ENCODE measurements at places on chromosomes 12 and 14. TPM values are rescaled to one million over a fixed set of nuclear protein-coding genes. Genes with fewer than 3 reads are reported as not detected.

RGS6 gene
- not detected for total RNA-seq

BDKRB1 gene
- total RNA-seq = 0.47 TPM

IL22 gene
- not detected for total RNA-seq

SLC17A8 gene
- total RNA-seq = 0.03 TPM

KRT6C gene
- not detected for total RNA-seq

HOXC4 gene
- 3.4 TPM for total RNA-seq

NUAK1 gene
- total RNA-seq = 7.0 TPM

IFI27L1 gene
- total RNA-seq = 21.7 TPM

FGD4 gene
- total RNA-seq = 9.6 TPM

CLEC6A gene
- not detected for total RNA-seq

DNAJC22 gene
- 23.4 TPM for total RNA-seq

PTPRB gene
- 0.42 TPM for total RNA-seq

PMEL gene
- total RNA-seq = 1.1 TPM

KRT1 gene
- total RNA-seq = not detected

DHH gene
- not detected for total RNA-seq

TRHDE gene
- total RNA-seq = 0.02 TPM

GEMIN2 gene
- total RNA-seq = 22.6 TPM

IGFBP6 gene
- 157 TPM for total RNA-seq

TMEM132C gene
- total RNA-seq = not detected

PIP4P1 gene
- 38.3 TPM for total RNA-seq

CCNB1IP1 gene
- 37.6 TPM for total RNA-seq

TMEM106C gene
- total RNA-seq = 119 TPM

BIN2 gene
- 0.08 TPM for total RNA-seq

MDGA2 gene
- not detected for total RNA-seq

RASSF8 gene
- total RNA-seq = 11.6 TPM

STXBP6 gene
- total RNA-seq = 2.0 TPM

C12orf60 gene
- total RNA-seq = 2.0 TPM

KRT7 gene
- total RNA-seq = 5,579 TPM

OR5AU1 gene
- total RNA-seq = not detected

PRICKLE1 gene
- 1.6 TPM for total RNA-seq

KCNK10 gene
- total RNA-seq = not detected

RNU4-1 gene
- total RNA-seq = not detected

ALDH1L2 gene
- 3.2 TPM for total RNA-seq

METTL1 gene
- total RNA-seq = 47.6 TPM

KRT4 gene
- total RNA-seq = 3.4 TPM

TMEM117 gene
- total RNA-seq = 1.5 TPM

OTX2 gene
- not detected for total RNA-seq

TAS2R13 gene
- not detected for total RNA-seq

BRMS1L gene
- total RNA-seq = 11.9 TPM

RDH12 gene
- total RNA-seq = not detected

LRP1-AS gene
- not detected for total RNA-seq

LPCAT3 gene
- 28.7 TPM for total RNA-seq

RTL1 gene
- 0.15 TPM for total RNA-seq

GTF2A1 gene
- total RNA-seq = 12.9 TPM

SLC41A2 gene
- total RNA-seq = 23.4 TPM

RNASE7 gene
- not detected for total RNA-seq

EGLN3 gene
- total RNA-seq = 3.5 TPM

SLC7A8 gene
- total RNA-seq = 1.7 TPM
